Amniotic stem cell (primary cell): ENCODE measurements at places on chromosomes 1 and 21.

DNA sequence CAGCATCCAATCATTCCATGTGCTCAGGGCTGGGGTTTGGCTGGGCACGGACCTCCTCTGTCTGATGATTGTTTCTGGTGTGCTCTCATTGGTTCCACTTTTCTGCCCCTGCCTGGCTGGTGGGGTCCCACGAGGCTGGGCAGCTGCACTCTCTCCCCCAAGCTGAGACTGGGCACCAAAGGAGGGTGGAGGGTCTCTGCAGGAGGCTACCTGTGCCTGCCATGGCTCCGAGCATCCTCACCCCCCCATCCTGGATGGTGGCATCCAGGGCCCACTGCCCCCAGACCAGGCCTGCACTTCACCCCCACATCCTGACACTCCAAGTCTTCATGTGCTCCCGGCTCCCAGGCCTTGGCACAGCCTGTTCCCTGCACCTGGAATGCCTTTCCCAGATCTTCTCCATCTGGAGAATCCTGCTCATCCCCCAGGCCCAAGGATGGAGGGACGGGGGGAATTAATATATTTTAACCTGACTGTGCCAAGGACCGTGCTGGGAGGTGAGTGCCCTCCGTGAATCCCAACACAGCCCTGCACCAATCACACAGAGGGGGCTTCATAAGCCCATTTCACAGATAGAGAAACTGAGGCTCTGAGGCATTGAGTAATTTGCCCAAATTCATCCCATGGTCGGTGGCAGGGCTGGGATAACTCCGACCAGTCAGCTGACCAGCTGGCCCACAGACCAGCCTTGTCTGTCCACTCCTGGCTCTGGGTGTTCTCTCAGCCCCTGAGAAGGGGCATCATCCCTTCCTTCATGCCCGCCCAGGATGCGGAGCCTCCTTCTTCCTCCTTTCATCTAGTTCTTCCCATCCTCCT is 403.4 kb downstream of the MATN1 start:
- no peak for DNase-seq

DNA sequence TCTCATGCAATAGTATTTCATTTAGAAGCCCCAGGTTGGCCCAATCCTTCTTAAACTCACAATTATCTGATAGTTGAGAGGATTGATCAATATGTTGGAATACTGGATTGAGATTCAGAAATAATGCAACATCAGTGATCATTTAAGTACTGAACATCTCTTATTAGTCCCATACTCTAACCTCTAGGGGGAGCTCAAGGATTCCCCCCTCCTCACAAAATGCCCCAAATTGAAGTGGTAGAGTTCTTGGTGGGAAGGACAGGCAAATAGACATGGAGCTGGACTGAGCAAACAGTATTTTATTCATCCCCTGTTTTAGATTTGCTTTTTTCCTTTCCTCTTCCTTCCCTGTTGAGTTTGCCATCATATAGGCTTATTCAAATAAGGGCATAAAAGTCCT is 62.8 kb downstream of the NGF start:
- DNase-seq: no peak

GRCh38 chr1:65243491-65243890 is 65.9 kb upstream of the DNAJC6 start:
- DNase-seq: no peak

DNA sequence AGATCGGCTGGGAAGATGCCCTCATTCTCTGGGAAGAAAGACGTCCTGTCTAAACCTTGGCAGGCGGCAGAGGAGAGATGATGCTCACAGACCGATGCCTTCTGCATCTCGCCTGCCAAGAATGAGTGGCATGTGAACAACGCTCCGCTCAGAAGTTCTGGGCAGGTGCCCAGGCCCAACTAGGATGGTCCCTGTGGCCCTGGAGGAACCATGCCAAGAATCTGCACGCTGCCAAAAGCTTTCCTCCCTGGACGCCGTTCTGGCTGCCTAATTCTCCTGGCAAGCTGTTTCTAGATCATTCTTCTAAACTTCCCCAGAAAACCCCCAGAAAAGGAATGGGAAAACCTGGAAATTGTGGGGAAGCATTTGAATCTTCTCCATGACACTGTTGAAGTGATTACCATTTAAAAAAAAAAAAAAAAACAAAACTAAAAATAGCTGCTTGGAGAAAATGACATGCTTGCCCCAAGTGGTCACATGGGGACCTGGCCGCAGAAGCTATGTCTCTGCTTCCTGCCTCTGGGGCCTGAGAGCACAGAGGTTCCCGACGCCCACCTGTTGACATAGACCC is 440.9 kb downstream of the PRDM2 start:
- DNase-seq: no peak

DNA sequence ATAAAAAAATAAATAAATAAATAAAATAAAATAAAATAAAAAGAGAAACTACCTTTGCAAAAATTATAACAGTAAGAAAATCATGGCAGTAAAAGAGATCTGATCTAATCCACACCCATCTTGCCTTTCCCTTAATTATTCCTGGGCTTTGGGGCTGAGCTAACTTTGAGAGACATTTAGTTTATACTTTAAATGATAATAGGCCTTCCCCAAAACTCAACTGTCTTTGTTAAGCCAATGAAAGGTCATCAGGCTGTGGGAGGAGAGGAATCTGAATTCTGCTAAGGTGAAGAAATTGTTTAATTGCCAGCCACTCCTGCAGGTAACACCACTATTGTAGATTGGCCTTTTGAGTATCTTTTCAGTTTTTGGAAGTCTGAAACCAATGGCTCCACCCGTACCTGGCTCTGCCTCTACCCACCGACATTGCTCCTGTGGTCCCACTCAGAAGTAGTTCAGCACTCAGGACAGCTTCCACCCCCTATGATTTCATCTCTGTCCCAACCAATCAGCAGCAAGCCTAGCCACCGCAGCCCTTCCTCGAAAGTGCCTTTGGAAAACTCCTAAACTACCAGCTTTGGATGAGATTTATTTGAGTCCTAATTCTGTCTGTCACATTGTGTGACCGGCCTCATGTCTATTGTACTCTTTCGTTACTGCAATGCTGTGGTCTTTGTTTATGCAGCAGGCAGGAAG is 23.0 kb upstream of the PNRC2 start:
- DNase-seq: no peak

DNA sequence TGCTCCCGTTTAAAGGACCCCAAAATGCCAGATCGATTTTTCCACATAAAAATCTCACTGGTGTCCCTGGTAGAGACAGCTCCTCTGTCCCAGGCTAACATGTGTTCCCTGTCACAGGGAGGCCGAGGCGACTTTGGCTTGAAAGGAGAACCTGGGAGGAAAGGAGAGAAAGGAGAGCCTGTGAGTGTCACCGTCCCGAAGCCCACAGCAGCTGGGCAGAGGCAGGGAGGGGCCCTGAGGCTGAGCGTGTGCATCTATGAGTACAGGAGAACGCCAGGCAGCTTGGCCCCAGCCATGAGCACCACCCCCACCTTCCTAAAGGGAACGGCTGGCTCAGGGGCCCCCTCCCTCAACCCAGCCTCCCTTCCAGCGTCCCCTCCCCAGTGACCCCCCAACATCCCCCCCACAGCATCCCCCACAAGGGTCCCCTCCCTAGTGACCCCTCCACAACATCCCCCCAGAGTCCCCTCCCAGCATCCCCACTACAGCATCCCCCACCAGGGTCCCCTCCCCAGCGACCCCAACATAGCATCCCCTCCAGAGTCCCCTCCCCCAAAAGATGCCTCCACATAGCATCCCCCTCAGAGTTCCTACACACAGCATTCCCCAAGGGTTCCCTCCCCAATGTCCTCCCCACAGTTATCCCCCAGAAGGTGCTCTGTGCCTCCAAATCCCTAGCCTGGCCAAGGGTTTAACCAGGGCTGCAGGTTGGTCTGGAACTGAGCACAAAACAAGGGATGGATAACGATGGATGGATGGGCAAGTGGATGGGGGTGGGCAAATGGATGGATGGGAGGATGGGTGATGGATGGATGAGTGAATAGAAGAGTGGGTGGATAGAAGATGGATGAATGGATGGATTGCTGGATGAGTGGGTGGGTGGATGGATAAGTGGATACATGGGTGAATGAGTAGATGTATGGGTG is 25.1 kb downstream of the COL6A2 start:
- DNase-seq: no peak

- no peak for DNase-seq
These were observed 15.6 kb downstream of the RHBG start for GRCh38 chr1:156384658-156385057.

DNA sequence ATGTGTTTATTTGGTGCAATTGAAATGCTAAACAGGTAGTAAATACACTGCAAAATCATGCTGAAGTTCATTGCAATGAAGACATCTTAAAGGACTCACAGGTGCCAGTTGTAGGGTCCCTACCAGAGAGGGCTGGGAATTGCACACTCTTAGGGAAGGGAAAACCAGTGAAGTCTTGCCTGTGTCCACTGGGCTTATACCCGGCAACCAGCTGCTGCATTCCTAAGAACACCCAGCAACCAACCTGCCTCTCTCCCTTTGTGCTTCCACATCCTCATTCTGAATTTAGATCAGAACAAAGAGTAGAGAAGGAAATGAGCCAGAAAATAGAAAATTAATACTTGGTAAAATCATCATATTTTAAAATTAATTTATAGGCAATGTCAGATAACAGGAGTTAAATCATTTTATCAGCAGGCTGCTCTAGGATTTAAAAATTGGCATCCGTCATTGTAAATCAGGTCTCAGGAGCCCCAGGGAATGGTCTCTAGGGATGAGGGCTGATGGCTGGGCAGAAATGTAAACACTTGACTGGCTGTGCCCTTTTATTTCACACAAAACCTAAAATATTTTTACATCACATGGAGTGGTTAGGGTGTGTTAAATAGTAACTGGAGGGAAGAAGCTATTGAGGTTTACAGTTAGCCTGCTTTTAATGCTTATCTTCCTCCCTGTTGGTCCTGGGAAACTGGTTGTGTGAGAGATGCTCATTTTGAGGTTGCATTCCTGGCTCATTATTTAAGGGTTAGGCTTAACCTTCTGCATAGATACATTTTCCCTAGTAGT is 31.3 kb downstream of the PTGFRN start:
- DNase-seq: no peak

DNA sequence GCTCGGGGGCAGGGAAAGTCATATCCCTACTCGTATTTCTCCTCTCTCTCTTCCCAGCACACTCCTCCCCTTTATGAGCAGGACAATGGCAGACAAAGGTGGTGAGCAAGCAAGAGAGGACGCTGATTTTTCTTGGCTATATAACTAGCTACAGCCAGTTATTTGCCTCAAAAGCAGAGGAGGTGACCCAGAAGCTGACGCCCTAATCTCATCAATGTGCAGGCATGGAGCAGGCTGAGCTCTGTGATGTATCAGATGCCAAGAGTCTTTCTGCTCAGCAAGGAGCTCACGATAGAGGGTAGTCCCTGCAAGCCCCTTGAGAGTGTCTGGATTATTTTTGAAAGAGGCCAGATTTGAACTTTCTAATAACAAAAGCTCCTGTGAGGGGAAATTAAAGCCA is 75.5 kb downstream of the ASTN1 start:
- no peak for DNase-seq

DNA sequence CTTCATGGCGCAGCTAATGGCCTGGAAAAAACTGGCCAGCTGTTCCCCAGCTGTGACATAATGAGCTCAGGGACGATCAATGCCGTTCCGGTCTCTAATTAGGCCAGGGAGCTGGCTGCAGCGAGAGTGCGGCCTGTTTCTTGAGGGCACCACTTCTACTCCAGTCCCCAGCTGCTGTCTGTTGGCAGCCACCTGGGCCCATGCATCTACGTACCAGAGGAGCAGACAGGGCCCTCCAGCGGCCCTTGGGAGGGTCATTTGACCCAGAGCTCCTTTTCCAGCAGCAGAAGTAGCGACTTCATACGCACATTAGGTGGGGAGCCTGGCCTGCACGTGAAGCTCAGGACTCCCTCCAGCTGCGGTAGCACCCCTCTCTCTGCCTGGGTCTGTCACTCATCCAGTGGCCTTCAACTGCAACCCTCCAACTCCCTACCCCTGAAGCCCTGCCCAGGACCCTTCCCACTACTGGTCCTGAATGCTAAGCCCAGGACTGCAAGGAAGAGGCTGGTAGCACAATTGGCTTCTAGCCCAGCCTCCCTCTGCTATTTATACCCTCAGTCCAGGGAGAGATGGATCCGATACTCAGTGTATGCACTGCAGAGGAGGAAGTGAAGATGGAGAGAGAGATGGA is 9.1 kb upstream of the GPR61 start:
- no peak for DNase-seq

GRCh38 chr1:36223381-36223995 is 755 bp upstream of the THRAP3 start:
- no peak for DNase-seq

DNA sequence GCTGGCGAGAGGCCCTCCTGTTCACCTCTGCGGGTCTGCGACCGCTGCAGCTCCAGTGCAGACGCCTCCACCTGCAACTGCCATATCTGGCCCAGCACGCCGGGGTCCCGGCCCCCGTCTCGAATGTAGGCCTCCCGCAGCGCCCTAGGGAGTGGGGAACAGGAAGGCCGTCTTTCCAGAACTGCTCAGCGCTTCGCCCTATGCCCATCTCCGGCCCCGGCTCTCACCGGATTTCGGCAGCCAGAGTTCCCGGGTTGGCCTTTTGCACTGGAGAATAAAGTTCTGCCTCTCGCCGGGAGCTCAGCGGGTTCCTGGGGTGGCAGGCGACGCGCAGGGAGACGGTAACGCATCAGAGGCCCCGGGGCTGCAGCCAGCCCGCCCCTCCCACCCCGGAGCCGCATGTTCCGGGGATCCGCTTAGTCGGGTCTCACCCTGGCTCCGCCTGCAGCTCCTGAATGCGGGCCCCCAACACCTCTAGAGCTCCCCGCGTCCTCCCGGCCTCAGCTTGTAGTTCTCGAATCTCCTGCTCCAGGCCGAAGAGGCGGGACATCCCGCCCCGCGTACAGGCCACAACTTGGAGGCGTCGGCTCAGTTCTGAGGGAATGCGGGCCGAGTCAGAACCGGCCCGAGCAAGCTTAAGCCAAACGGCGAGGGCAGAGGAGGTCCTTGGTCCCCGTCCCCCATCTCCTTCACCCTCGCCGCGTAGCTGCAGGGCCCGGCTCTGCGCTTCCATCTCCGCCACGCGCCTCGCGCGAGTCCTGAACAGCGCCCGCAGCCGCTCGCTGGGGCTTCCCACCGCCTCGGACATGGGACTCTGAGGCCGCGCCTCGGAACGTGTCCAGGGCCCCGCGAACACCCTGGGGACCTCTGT is 1.1 kb downstream of the CCDC17 start:
- DNase-seq: no peak

DNA sequence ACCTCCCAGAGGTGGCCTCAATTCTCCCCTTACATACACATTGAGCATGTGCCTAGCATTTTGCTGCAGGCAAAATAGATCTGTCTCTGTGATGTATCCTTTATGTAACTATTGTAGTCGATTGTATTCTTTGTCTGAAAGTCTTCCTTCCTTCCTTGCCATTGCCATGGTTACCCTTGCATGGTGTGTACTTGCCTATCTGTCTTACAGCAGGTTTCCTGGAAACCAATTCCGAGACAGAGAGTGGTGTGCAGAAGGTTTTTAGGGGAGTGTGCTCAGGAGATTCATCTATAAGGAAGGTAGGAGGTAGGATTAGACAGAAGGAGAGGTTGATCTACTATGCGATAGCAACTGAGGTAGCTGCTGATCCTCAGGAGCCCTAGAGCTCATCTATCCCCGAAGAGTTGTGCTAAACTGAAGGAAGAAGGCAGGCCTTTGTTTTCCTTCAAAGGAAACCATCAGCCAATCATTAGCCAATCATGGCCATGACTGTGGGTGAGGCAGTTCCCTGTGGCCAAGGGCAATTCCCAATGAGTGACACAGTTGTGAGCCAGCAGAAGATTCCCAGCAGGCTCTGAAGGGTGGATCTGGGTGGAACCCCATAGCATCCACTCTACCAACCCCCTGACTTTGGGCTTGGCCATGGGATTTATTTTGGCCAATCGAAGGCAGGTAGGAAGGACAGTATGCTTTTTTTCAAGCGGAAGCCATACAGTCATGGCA is 15.0 kb downstream of the CITED4 start:
- no peak for DNase-seq
